ENCODE measurements at places on chromosomes 6 and 20.
A peak's percentile ranks its signal among the peaks of the same experiment; 100 is the strongest.

DNA sequence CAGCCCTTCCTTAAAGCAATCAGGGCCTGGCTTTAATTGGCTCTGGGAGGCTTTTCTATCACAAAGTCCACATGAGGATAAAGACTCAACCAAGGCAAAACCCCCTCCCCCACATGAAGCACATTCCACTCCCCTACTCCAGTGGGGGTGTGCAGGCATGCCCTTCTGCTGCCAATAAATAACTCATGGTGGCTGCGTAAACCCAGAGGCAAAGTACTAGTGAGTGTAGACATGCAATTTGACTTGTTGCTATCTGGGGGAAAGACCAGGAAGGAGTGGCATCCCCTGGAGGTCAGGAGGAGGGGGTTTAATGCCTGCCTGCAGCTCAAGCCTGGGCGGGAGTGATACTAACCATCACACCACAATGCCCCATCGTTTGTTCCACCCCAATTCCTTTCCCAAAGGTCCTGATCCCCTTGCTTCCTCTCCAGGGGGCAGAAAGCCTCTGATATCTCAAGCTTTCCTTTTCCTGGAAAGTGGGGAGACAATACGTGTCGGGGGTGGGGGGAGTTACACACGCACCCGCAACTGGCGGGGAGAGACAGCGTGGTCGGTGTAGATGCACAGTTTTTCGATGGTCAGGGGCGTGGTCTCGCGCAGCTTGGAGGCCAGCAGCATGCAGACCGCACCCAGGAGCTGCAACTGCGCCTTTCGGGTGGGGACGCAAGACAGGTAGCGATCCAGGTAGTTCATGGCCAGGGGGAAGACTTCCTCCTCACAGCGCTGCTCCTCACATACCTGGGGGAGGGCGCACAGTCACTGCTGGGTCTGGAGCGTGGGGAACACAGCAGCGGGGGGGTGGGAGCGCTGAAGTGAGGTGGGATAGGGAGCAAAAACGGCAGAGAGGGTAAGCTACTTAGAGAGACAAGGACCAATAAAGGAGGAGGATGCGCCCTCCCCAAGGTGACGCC is 1.5 kb downstream of the CCND3 start:
- peak; percentile 79 for DNase-seq

GRCh38 chr6:135323202-135323668 is 142.1 kb downstream of the MYB start:
- no peak for DNase-seq

- DNase-seq: no peak
Observed at GRCh38 chr6:161890832-161891297, 617.0 kb upstream of the AGPAT4 start.

DNA sequence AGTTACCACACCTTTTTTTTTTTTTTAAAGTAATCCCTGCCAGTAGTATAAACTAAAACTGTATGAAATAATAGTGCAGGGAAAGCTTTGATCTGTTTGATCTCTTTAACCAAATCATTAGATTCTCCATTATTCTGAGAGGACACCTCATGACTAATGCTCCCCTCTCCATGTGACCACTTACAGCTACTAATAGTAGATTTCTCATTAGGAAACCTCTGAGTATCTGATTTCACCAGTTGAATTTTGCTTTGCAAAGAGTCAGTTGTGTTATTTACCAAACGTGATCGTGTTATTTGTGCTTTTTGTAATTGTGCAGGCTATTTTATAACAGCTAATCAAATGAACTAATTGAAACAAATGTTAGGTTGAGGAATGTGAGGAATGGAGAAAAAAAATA is 12.5 kb downstream of the CASP8AP2 start:
- no peak for DNase-seq

Data from activated T-cell treated with anti-CD3 and anti-CD28 coated beads, Interleukin-2, amount 50 U/mL, for 24 hours (primary cell).